ENCODE measurements at places on chromosomes 5 and 9. TPM values are rescaled to one million over a fixed set of nuclear protein-coding genes. Genes with fewer than 3 reads are reported as not detected.

Gene AQP7
- total RNA-seq: 2.8 TPM

Gene PCDHB12
- not detected for total RNA-seq

Gene LCN15
- total RNA-seq: not detected

Gene GMCL2
- not detected for total RNA-seq
